ENCODE measurements at places on chromosomes 1 and 21. TPM values are rescaled to one million over a fixed set of nuclear protein-coding genes. Genes with fewer than 3 reads are reported as not detected.

- H3K4me1 ChIP-seq = no peaks in the 10 kb centered on the region
- no peak for DNase-seq
- no peaks in the 10 kb centered on the region for H3K27me3 ChIP-seq
- no peak overlapping the region for H3K27ac ChIP-seq
- H3K4me3 ChIP-seq = no peak overlapping the region
- H3K36me3 ChIP-seq = no peaks in the 10 kb centered on the region
These were observed 99.8 kb downstream of the KAZN start for GRCh38 chr1:14698314-14698713.

CYP4Z1 gene
- not detected for total RNA-seq

DNA sequence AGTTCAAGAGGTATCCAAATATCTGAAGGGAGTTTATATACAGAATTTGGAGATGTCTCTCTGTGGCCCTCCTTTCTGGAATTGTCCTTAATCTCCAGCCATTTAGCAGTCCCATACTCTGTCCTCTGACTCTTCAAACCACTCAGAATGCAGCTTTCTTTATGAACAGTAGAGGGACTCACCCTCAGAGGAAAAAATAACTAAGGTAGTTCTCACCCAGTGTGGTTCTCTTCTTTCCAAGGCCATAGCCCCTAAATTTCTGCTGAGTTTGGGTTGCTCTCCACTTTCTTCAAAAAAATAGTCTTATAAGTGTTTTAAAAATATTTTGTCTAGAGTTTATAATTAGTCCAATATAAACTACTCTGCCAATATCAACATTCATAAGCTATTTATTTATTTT, 369.7 kb downstream of the MATN1 start:
- no peaks in the 10 kb centered on the region for H3K4me1 ChIP-seq
- no peak overlapping the region for H3K4me3 ChIP-seq
- no peak for DNase-seq
- no peak overlapping the region for H3K27ac ChIP-seq

CLCNKB gene
- total RNA-seq = not detected

DNA sequence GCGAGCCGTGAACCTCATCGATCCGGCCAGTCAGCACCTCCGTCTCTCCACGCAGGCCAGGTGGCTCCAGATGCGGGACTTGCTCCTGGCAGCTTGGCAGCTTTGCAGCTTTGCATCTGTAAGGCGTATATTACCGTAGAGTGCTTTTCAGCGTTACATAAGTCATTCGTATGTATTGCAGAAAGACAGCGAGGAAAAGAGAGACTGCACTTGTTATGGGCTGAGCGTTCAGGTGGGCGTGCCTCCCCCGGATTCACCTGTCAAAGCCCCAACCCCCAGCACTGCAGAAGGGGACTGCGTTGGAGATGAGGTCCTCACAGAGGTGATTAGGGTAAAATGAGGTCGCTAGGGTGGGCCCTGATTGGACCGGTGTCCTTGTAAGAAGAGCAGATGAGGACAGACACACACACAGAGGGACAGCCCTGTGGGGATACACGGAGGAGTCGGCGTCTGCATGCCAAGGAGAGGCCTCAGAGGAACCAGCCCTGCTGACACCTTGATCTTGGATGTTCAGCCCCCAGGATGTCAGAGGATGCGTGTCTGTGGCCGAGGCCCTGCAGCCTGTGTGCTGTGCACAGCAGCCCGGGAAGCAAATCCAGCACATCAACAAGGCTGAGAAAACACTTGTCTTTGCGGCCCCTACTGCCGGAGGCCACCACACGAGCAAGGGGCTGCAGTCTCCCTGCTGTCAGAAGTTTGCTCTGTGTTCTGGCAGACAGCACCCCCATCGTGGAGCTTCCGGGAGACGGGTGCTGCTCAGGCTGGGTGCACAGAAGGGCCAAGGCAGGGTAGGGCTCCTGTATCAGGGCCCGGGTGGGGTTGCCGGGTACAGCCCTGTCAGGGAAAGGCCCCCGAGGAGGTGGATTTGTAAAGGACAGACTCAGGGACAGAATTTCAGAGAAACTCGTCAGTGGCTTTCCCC, 10.9 kb upstream of the AGPAT3 start:
- H3K36me3 ChIP-seq = no peaks in the 10 kb centered on the region
- H3K4me3 ChIP-seq = no peak overlapping the region
- DNase-seq = no peak
- H3K27ac ChIP-seq = no peak overlapping the region
- H3K4me1 ChIP-seq = no peaks in the 10 kb centered on the region

- H3K36me3 ChIP-seq = peaks cover 5% of the 10 kb centered on the region
- H3K27ac ChIP-seq = peak overlapping the region; percentile 79
- DNase-seq = peak; percentile 73
- peaks cover 25% of the 10 kb centered on the region for H3K4me1 ChIP-seq
These were observed 7.2 kb upstream of the SLX9 start for GRCh38 chr21:44932408-44933181.

RNU1-3 gene
- 3,337 TPM for total RNA-seq

- H3K27ac ChIP-seq = no peak overlapping the region
- no peaks in the 10 kb centered on the region for H3K27me3 ChIP-seq
- no peak for DNase-seq
These were observed 175.1 kb downstream of the ADSS2 start for GRCh38 chr1:244276646-244277045.

- peaks cover 42% of the 10 kb centered on the region for H3K36me3 ChIP-seq
- H3K27me3 ChIP-seq = no peaks in the 10 kb centered on the region
- DNase-seq = no peak
These were observed 56.4 kb downstream of the SASS6 start for GRCh38 chr1:100076319-100076718.

DNA sequence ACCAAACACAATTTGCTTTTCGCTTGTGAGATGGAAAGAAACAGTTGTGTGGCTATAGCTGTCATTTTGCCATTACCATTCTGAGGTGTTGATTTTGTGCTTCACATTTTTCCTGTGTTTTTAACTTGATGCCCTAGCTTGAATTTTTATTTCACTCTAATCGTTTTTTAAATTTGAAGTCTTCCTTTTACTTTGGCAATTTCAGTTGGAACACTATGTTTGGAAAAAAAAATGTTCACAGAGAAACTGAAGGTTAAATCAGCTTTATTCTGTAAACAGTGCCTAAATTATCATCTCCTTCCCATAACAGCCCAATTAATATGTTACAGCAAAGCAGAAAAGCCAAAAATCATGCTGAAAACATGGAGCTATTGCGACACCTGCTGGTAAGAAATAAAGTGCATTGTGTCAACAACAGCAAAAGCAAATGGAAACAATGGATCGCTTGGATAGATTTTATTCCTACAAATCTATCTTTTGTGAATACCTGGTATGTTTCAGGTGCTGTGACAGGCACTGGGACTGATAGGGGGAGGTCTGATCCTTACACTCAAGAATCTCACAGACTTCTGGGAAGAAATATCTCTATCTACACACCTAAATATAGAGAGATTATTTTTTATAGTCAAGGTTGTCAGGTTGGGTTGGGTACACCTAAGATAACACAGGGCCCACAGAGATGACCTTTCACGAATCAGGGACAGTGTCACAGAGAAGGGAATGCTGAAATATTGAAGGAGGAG, 16.2 kb upstream of the ERICH3 start:
- no peak overlapping the region for H3K27ac ChIP-seq
- H3K27me3 ChIP-seq = no peaks in the 10 kb centered on the region
- no peaks in the 10 kb centered on the region for H3K36me3 ChIP-seq
- no peak overlapping the region for H3K4me3 ChIP-seq
- H3K4me1 ChIP-seq = no peaks in the 10 kb centered on the region

DNA sequence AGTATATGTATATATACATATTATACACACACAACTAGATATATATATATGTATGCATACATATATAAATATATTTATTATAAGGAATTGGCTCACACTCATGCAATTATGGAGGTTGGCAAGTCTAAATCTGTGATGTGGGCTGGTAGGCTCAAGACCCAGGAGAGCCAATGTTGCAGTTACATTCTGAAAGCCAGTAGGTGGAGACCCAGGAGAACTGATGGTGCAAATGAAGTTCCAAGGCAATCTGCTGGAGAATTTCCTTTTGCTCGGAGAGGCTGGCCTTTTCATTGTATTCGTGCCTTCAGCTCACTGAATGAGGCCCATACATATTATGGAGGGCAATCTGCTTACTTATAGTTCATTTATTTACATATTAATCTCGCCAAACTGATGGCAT, 9.4 kb downstream of the IVL start:
- H3K27ac ChIP-seq = no peak overlapping the region
- H3K36me3 ChIP-seq = no peaks in the 10 kb centered on the region
- peaks cover 3% of the 10 kb centered on the region for H3K27me3 ChIP-seq
- no peak overlapping the region for H3K4me3 ChIP-seq
- DNase-seq = no peak

GRCh38 chr1:196590959-196591358, 17.3 kb downstream of the KCNT2 start:
- H3K36me3 ChIP-seq = no peaks in the 10 kb centered on the region
- no peaks in the 10 kb centered on the region for H3K4me1 ChIP-seq
- no peak overlapping the region for H3K4me3 ChIP-seq

GRCh38 chr1:9615316-9616063, 26.8 kb downstream of the TMEM201 start:
- DNase-seq = peak; percentile 61
- H3K27ac ChIP-seq = no peak overlapping the region

DNA sequence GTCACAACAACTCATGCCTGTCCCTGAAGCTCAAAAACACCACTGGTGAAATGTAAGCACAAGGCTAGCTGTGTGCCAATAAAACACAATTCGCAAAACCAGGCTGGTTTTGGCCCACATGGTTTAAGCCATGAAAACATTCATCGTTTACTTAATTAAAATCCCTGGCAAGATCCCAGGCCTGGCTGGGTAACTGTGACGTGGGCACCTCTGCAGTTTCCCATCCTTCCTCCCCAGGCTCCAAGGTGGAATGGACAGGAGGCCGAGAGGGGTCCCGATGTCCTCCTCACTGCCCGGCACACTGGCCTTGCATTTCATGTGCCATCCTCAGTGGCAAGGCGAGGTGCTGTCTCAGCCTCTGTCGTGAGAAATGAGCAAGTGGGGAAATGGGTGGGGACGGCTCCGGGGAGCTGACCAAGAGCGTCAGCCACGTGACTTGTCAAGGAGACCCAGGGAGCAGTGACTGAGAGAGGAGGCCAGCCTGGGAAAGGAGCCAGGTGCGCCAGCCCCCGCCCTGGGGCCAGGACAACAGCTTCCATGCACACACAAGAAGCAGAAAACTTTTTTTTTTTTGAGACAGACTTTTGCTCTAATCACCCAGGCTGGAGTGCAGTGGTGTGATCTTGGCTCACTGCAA, 153.1 kb upstream of the RAB4A start:
- H3K4me1 ChIP-seq = no peaks in the 10 kb centered on the region
- H3K27ac ChIP-seq = no peak overlapping the region
- no peaks in the 10 kb centered on the region for H3K36me3 ChIP-seq
- no peak overlapping the region for H3K4me3 ChIP-seq
- DNase-seq = no peak

GRCh38 chr1:208203848-208204609, 40.2 kb downstream of the PLXNA2 start:
- no peaks in the 10 kb centered on the region for H3K36me3 ChIP-seq
- H3K4me3 ChIP-seq = no peak overlapping the region
- no peaks in the 10 kb centered on the region for H3K4me1 ChIP-seq

Measured in naive thymus-derived CD4-positive, alpha-beta T cell (primary cell).